ENCODE measurements at places on chromosomes 13 and 19.

DNA sequence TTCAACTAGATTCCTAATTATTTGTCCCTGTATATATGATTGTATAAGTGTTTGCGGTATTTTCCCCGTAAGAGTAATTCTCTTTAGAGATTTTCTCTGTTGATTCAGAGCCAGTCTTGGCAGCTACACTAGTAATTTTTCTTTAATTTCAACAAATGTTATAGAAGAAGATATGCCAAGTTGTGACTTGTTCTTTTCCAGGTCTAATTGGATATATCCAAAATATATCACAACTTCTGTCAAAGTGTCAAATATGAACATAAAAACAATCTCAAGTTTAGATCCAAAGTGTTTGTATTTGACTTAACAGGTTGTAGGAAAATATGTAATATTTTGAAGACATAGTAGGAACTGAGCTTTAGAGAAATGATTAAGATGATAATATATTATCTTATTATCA is 733.9 kb upstream of the SLITRK5 start:
- no peak for DNase-seq

GRCh38 chr13:73411067-73411809 is 352.4 kb downstream of the KLF5 start:
- DNase-seq: no peak

DNA sequence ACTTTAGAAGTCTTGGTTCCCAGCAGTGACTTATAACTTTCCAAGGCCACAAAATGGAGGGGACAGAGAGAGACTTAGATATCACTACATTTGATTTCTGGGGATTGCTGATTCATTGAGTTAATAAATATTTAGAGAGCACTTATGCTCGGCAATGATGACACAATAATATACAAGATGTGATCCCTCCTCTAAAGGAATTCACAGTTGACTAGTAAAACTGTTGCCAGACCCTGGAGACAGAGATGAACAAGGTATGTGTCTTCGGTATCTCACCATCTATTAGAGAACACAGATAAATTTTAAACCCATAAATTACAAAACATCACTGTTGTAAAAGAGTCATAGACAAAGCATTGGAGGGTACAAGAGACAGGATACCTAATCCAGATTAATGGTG is 437.5 kb downstream of the FOXO1 start:
- DNase-seq: no peak

- no peak for DNase-seq
Observed at GRCh38 chr19:16841391-16841926, 12.3 kb downstream of the SIN3B start.

DNA sequence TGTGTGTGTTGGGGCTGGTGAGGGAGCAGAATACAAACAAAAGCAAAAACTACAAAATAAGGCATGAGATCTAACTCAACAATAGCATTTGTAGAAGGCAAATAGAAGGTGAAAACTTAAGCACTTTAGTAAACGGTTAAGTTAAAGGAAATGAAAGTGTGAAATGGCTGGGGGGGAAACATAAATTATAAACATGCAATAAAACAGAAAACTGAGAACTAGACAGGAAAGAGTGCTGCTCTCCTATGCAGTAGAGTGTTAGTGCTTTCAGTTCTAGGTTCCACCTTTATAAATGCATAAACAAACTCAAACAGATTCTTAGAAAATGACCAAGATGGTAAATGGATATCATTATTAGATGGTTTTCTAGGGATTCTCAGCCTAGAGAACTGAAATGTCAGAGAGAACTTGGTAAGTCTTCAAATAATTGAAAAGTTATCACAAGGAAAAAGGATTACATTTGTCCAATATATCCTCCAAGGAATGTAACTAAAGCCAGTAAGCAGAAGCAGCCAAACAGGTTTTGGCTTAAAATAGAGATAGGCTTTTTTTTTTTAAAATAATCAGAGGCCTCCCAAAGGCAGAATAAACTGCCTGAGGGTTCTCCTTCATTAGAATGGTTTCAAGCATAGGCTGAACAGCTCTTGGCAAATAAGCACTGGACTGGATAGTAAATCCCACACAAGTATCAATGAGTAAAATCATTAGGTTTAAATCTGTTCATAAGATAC is 23.3 kb downstream of the RBM26 start:
- no peak for DNase-seq

DNA sequence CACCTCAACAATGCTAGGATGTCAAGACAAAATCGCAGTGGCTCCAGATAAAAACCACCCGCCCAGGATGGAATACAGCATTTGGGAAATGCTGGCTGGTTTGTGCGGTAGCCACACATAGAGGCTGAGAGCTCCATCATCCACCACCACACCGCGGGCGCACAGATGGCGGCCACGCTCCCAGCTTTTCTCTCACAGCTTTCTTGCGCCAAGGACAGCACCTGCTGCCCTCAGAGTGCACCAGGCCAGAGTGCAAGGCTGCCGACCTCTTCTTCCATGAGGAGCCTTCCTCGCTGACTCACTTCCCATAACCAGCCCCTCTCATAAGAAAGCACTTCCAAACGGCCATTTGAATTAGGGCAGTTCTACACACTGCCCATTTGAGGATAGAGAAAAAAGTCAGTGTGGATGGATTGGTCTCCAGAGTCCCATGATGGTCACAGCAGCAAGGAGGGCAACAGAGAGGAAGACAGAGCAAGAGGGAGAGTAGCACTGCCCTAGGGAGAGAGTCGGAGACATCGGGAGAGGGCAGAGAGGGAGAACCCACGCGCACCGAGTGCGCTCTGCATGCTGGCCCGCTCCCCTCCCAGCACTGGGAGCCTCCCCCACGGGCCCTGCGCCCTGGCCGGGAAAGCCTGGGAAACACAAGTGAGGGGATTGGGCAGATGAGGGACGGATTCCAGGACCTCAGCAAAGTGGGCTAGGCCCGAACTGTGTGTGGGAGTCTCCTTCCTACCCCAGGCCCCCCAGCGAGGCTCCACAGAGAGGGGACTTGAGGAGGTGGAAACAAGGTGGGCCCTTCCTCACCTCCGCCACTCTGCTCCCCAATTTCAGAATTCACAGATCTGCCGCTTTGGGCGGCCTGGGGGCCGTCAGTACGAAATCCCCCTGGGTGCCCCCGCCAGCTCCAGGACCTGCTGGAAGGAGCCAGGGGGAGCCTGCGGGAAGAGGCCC is 156.9 kb downstream of the USP12 start:
- DNase-seq: no peak

DNA sequence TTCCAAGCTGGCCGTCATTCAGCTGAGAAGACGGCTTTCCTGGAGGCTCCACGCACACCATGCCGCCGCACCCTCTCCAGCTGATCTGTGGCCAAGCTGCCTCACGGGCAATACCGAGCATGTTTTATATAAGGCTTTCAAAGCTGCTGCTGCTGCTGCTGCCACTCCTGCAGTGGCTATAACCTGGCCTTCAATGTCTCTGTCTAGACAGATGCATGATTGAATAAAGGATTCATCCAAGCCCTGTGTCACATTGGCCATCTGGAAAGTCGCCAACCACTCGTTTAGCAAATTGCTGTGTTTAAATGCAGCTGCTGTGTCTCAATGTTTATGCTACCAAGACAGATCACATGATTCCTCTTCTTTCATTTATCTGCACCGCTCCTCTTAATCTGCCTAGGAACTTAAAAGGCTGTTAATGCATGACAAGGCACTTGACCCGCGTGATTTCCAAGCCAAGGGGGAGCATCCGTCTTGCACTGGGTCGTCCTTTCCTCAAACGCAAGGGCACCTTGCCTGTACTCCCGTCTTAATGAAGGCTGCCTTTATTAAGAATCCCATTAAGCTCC is 114.3 kb downstream of the TEX26 start:
- DNase-seq: no peak

DNA sequence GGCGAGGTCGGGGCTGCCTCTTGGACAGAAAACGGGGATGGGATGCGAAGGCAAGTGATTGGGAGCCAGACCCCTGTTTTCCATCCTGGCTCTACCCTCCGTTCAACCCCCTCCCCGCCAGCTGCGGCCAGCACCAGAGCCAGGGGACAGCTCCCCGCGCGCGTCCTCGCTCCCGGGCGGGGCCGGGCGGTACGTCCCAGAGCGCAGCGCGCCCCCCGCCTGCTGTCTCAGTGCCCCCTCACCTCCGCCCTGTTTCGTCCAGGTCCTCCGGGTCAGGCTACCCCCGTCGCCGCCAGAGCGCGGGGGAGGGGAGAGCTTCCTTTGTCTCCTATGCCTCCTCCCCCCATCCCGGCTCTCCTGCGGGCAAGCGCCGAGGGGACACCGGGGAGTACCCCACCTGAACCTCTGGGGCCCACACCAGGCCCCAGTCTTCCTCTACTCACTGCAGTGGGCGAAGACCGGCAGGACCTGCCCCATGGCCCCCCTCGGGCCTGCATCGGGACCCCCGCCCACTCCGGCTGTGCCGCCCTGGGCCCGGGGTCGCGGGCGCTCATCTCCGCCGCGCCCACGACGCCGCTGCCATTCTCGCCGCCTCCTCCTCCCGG is 396 bp downstream of the RTN2 start:
- no peak for DNase-seq

DNA sequence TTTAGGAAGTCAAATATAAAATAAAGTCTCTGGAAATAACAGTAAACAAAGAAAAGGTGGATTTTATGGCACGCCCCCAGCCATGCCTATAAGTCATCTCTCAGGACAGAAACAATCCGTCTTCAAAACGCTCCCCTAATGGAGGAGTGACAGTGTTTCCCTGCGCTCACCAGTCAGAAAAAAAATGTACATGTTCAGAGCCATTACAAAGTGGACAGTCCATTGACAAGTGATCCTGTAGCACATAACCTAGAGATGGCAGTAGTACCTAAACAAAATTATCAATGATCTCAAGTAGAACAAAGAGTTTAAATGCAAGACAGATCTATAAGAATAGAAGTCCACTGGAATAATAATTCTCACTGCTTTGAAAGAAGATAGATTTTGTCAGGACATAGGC is 891.7 kb upstream of the MIR17HG start:
- no peak for DNase-seq

GRCh38 chr19:39078436-39079200 is 5.5 kb upstream of the ACP7 start:
- DNase-seq: peak; percentile 96

DNA sequence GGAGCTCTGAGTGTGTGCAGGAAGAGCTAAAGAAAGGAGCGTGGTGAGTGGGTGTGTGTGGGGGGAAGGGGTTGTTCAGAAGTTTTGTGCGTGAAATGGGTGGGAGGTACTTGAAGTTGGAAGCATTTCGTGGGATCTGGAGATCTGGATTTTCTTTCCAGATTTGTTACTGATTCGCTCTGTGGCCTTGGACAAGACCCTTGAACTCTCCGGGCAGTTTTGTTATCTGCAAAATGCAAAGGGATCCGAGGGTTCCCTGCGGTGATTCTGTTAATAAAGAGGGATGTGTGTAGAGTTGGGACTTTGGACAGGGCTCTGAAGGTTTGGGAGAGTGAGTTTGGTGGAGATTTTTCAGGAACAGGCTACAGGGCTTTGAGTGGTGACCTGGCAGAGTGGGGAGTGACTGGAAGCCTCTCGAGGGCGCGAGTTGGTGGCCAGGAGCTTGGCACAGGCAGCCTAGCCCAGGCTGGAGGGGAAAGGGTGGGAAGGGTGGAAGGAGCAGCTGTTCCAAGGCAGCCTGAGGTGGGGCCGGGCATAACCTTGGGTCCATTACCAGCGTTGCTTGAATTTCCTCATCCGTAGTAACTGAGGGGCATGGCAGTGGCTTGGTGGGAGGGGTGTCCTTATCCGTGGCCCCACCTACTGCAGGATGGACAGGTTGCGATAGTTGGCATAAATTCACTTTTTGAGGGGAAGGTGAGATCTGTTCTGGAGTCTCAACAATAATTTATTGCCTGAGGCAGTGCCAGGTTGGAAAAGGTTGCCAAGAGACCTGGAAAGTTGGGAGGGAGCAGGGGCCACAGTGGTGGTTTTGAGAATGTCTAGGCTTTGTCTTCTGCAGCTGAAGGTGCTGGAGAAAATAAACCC is 2.1 kb downstream of the ACTN4 start:
- no peak for DNase-seq

- no peak for DNase-seq
Observed at GRCh38 chr13:87981416-87981815, 310.2 kb downstream of the SLITRK5 start.

- DNase-seq: no peak
Observed at GRCh38 chr13:43301346-43301969, 278.1 kb downstream of the DNAJC15 start.

- DNase-seq: no peak
Observed at GRCh38 chr19:38993271-38993670, 17.7 kb upstream of the FBXO17 start.

GRCh38 chr19:48471836-48472235 is 2.7 kb downstream of the CYTH2 start:
- no peak for DNase-seq

DNA sequence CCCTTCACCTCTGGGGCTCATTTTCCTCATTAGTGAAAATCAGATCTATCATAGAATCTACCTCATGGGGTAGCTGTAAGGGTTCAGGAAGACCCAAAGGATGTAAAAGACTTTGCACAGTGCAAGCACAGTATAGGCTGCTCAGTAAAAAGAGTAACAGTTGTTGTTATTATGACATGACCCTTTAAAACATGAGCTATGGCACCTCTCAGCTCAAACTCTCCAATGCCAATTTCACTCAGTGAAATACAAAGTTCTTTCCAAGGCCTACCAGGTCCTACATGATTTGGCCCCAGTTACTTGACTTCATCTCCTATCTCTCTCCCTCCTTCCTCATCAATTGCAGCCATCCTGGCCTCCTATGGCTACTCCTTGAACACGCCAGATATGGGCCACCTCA is 4.9 kb downstream of the SMG9 start:
- no peak for DNase-seq

- DNase-seq: no peak
Observed at GRCh38 chr19:23554548-23554947, 132.5 kb downstream of the ZNF675 start.

DNA sequence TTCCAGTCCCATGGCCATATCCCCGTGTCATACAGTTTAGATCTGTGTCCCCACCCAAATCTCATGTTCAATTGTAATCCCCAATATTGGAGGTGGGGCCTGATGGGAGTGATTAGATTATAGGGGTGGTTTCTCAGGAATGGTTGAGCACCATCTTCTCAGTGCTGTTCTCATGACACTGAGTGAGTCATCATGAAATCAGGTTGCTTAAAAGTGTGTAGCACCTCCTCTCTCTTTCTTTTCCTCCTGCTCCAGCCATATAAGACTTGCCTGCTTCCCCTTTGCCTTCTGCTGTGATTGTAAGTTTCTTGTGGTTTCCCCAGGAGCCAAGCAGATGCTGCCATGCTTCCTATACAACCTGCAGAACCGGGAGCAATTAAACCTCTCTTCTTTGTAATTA is 197.8 kb downstream of the NALCN start:
- DNase-seq: no peak

DNA sequence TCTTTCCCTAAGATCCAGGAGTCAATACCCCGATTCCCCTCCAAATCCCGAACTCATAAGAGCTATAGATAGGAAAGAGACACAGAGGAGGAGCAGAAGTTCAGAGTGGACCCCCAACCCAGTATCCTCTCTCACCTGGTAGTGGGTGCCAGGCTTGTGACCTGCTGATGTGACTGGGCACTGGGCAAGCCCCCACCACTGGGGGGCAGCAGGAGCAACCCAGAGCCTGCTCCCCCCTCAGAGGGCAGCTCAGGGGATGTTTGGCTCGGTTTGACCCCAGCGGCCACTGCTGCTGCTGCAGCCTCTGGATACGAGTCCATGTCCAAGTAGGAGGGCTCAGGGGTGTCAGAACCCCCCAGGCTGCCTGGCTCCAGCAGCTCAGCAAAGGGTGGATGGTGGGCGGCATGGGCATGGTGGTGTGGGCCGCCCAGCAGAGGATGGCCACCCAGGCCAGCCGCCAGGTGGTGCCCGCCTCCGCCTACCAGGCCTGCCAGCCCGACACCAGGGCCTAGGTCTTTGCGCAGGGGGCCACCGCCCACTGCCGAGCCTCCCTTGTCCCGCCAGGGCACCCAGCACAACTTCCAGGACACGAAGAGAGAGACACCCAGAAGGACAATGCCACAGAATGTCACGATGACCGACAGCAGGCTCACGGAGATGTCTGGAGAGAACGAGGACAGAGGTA is 7.4 kb downstream of the SYT3 start:
- DNase-seq: no peak

All from AG09309 (cell line).